ENCODE measurements at places on chromosomes 12 and 14.

GRCh38 chr14:99029145-99029915 lies 242.7 kb downstream of the BCL11B start:
- DNase-seq = no peak

- no peak for DNase-seq
Observed at GRCh38 chr12:54596526-54596946, 8.1 kb upstream of the PPP1R1A start.

DNA sequence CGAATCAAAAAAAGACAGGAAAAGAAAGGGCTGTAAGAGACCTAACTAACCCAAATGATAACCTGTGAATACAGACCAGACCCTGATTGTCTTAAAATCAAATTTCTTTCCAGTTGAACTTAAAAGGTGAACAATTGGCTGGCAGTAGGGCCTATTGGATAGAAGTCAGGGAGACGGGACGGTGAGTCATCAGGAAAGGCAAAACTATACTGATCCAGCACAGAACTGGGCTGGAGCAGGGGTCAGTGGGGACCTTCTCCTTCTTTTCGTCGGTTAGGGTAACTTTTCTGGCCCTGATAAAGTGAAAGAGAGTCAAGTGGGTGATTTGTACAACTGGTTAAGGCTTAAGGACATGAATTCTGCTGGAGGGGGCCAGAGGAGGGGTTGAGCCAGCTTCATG lies 84.9 kb upstream of the OTX2 start:
- DNase-seq = no peak

DNA sequence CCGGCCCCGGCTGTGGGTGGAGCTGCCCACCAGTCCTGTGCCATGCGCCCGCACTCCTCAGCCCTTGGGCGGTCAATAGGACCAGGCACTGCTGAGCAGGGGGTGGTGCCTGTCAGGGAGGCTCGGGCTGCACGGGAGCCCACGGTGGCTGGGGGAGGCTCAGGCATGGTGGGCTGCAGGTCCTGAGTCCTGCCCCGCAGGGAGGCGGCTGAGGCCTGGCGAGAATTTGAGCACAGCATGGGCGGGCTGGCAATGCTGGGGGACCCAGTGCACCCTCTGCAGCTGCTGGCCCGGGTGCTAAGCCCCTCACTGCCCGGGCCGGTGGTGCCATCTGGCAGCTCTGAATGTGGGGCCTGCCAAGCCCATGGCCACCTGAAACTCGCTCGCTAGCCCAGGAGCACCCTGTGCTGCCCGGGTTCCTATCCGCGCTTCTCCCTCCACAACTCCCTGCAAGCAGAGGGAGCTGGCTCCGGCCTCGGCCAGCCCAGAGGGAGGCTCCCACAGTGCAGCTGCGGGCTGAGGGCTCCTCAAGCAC lies 1371.1 kb downstream of the FSCB start:
- DNase-seq = no peak

- DNase-seq = no peak
Observed at GRCh38 chr14:39376667-39377403, 55.4 kb downstream of the FBXO33 start.
